Fibroblast of the aortic adventitia (primary cell): ENCODE measurements at places on chromosomes 4 and X.

DNA sequence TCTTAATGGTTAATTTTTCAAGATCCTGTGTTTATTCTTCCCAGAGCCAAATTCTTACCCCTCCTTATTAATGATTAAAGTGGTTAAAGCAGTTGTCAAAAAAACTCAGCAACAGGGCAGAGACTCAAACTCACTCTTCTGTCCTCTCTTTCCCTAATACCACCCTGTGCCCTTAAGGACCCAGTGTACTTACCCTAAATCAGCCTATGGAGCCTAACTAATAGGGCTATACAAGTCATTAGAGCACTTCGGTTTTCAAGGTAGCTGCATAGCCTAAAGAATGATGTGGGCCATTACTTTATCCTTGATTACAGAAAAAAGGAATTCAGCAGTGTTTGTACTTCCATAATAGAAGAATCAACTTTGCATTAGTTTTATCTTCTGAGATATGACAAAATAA lies 216.3 kb downstream of the KCTD8 start:
- DNase-seq: no peak

DNA sequence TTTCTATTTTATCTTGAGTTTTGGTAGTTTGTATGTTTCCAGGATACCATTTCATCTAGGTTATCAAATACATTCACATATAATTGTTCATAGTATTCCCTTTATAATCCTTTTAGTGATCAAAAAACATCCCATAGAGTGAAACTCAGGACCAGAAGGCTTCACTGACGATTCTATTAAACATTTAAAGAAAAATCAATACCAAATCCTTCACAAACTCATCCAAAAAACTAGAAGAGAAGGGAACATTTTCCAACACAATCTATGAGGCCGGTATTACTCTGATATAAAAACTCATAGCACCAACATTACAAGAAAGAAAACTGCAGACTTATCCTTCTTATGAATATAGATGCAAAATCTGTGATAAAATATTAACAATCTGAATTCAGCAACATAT lies 203.4 kb downstream of the ANKRD50 start:
- DNase-seq: no peak

DNA sequence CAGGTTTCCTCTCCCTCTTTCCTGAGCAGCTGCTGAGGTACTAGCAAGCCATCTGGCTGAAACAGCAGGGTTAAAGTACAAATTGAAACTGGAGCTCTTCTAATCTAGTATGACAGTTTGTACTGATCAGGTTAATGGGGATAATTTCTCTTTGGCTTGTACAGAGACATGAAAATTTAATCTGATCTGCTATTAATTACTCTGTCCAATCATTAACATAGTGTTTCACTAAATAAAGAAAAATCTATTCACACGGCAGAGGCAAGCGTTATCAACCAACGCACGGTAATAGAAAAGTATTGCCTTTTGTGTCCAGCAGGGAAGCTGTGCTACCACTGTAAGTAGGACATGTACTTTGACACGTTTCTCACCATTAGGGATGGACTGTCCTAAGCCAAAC lies 71.1 kb downstream of the IGSF1 start:
- DNase-seq: no peak

DNA sequence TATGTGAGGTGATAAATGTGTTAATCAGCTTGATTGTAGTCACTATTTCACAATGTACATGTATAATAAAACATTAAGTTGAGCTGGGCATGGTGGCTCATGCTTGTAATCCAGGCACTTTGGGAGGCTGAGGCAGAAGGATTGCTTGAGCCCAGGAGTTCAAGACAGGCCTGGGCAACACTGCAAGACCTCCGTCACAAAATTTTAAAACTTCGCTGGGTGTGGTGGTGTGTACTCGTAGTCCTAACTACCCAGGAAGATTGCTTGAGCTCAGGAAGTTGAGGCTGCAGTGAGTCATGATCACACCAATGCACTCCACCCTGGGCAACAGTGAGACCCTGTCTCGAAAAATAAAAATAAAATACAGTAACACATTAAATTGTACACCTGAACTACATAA lies 20.1 kb downstream of the LYAR start:
- DNase-seq: no peak
